ENCODE measurements at places on chromosomes 16 and 17.

GRCh38 chr17:36672403-36672918, 71.1 kb downstream of the MRM1 start:
- DNase-seq: no peak

DNA sequence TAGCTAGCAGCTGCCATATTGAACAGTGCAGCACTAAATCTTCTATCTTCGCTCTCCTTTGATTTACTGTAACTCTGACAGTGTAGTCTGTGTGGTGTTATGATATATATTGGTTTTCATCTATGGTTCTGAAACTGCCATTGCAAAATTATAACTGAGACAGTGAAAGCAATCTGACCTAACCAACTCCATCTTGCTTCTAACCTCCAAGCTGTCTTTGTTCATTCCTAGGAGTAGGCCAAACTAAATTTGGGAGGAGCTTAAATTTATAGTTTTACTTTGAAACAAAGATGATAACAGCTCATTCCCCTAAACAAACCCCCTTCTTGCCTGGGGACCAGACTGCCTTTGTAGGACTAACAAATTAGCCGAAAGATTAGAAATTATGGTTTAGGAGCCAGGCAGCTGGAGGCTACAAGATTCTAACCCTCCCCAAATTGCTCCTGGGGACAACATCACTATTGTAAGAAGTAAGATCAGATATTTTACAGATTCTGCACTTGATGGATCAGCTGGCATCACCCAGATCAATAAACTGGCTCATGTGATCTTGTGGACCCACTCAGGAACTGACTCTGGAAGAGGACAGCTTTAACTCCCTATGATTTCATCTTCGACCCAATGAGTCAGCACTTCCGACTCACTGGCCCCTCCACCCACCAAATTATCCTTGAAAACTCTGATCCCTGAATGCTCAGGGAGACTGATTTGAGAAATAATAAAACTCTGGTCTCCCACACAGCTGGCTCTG, 47.0 kb upstream of the FBXO47 start:
- DNase-seq: no peak

GRCh38 chr17:18033442-18034099, 5.4 kb downstream of the ATPAF2 start:
- peak; percentile 80 for DNase-seq

GRCh38 chr17:17084941-17085340, 42.7 kb downstream of the MPRIP start:
- DNase-seq: no peak

DNA sequence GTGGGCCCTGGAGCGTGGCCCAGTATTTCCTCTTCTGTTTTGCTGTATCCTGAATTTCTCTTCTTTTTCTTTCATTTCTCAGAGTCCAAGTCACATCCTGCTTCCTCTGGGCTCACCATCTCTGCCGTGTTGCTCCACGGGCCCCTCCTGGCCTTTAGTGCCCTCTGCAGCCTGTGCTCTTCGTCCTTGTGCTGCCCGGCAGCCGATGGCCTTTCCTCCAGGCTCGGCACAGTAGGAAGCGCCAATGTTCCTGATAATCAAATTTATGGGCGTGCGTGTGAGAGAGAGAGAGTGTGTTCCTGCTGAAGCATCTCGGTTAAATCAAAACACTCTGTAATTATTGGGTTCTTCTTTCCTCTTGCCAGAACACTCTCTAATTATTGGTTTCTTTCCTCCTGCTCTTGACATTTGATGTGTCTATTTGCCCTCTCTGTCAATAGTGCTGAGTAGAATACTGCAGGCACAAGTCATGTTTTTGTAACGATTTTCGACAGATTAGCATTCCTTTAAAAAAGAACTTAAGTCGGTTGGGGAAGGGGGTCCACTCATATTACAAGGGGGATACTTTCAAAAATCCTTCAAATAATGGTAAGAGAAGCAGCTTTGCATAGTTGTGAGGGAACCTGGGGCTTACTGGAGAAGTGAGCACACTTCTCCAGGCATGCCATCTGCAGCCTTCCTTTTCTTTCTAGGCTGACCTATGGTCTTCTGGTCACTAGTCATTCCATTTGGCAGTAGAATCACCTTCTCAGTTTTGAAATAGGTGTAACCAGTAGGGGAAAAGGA, 126.6 kb downstream of the RPTOR start:
- no peak for DNase-seq

DNA sequence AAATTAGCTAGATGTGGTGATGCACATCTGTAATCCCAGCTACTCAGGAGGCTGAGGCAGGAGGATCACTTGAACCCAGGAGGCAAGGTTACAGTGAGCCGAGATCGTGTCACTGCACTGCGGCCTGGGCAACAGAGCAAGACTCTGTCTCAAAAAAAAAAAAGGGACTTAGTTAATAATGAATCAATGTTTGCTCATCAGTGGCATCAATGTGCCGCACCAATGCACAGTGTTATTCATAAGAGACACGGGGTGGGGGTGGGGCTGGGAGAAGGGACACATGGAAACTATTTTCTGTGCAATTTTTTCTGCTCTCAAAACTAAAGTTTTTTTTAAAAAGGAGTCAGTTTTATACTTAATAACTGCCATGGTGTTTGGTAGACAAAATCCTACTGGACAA, 6.8 kb upstream of the ATP2C2 start:
- DNase-seq: no peak

GRCh38 chr16:17334096-17334495, 136.7 kb downstream of the XYLT1 start:
- no peak for DNase-seq

GRCh38 chr16:63169100-63169499, 1132.9 kb upstream of the CDH8 start:
- DNase-seq: no peak

DNA sequence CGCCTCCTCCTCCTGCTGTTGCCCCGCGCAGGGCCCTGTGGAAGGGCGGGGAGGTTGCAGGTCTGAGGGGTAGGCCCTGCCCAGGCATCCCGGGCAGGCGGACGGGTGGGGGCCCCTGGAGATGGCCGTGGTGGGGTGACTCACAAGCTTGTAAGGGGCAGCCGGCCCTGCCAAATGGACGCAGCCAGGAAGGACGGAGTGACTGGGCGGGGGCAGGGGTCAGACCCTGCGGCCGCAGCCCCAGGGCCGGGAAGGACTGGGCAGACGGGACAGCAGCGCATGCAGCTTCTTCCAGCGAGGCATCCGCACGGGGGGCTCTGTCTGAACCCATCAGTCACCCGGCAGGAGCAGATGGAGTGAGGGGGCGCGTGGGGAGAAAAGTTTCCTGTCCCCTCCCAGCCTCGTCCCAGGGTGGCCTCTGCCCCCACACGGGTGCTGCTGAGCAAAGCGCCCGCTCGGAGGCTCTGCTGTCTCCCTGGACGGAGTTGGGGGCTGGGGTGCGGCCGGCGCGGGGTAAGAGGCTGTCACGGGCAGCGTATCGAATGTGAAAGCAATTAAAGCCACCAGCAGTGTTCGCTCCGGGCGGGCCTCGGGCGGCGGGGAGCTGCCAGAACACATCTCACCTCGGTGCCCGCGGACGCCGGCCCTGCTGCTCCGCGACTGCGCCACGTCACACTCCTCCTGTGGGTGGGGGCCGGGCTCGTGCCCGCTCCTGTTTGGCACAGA, 5.4 kb upstream of the PRR35 start:
- no peak for DNase-seq

DNA sequence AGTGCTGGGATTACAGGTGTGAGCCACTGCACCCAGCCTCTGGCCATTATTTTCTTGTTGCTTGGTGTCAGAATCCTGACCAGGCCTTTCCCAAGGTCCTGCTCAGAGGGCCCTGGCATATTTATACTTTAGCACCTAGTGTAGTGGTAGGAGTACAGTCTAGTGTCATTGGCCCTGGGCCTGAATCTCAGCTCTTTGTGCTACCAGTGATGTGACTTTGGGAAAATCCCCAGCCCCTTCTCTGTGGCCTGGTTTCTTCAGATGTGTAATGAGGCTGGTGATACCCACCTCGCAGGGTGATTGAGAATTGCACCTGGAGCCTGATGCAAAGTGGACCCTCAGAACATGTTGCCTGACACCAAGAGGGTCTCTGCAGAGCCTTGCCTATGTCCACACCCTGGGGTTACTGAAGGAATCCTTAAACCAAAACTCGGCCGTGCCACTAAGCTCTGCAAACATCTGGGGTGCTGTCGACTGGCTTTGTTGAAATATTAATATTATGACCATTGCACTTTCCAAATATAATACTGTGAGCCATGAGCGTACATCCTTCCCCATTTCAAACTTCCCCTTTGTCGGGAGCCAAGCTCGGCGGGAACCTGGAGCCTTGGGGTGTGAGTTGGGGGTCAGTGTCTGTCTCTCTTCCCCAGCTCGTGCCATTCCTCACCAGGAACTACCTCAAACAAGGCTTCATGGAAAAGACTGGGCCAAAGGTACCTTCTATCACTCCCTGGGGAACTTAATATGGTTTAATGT, 18.0 kb upstream of the RNF135 start:
- DNase-seq: no peak

- DNase-seq: no peak
Observed at GRCh38 chr16:9655051-9655450, 527.2 kb downstream of the GRIN2A start.

GRCh38 chr16:86854626-86855294, 276.4 kb downstream of the FOXL1 start:
- no peak for DNase-seq

DNA sequence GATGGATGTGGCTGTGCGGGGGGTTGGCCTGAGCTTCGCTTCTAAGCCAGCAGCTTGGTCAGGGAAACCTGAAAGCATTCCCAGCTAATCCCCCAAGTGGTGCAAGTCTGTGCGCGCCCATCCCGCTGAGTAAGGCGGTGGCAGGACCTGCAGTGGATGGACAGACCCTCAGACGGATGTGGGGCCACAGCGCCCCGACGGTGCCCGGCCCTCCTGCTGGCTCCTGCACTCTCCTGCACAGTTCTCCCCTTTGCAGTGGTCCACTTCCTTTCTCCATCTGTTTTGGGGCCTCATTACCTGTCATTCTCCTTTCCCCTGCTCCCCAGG, 2.3 kb downstream of the ATP2A1 start:
- no peak for DNase-seq

GRCh38 chr17:82647593-82648164, 565 bp downstream of the WDR45B start:
- peak; percentile 39 for DNase-seq
